Psoas muscle (tissue), 8 donors: ENCODE measurements at places on chromosomes 3 and 15.
A peak's percentile ranks its signal among the peaks of the same experiment; 100 is the strongest.

DNA sequence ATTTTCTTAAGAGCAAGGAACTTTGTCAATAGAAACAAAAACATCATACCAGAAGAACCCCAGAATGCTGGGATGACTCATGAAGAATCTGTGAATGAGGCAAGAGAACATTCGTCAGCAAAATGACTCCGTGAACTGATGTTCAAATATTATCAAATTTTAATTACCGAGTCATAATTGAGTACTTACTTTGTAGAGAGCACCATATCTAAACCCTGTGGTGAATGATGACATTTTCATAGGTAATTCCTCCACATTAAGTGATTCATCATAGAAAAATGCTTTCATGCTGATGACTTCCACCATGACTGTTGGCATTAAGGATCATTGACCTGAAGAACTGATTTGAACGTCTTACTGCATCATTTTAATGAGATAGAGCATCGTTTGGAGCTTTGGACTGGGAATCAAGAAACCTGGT, 56.3 kb downstream of the PPARG start:
- DNase-seq = no peak

GRCh38 chr3:107690522-107691138, 167.9 kb downstream of the BBX start:
- no peak for DNase-seq

GRCh38 chr3:4019501-4019900, 220.3 kb downstream of the LRRN1 start:
- no peak for DNase-seq

GRCh38 chr3:186955898-186956696, 25.8 kb downstream of the ST6GAL1 start:
- DNase-seq = no peak

GRCh38 chr3:116905794-116906193, 196.2 kb downstream of the TUSC7 start:
- no peak for DNase-seq

GRCh38 chr3:30996467-30996866, 102.0 kb upstream of the GADL1 start:
- no peak for DNase-seq

DNA sequence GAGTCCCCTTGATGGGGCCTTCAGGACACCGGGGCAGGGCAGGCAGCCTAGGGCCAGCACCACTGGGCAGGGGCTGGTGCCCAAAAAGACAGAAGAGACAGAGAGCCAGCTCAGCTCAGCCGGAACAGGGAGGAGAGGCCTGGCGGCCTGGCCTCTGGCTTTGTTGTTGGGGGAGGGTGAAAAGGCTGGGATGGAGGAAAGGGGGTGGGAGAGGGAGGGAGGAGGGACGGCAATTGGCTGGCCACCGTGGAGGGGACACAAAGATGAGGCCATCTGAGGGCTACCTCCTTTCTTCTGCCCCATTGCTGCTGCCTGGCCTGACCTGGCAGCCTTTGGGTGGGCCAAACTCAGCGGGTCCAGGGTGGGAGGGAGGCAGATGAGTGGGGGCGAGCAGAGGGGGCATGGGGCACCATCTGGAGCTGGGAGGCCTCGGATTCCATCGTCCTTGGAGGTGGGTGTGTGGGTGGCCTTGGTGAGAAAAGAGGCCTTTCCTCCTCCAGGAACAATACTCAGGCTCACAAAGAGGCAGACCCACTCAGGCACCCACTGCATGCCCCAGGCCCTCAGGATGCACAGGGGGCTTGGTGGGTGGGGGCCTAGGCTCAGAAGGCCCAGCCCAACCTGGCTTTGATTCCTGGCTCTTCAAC, 9.3 kb downstream of the EFCC1 start:
- no peak for DNase-seq

DNA sequence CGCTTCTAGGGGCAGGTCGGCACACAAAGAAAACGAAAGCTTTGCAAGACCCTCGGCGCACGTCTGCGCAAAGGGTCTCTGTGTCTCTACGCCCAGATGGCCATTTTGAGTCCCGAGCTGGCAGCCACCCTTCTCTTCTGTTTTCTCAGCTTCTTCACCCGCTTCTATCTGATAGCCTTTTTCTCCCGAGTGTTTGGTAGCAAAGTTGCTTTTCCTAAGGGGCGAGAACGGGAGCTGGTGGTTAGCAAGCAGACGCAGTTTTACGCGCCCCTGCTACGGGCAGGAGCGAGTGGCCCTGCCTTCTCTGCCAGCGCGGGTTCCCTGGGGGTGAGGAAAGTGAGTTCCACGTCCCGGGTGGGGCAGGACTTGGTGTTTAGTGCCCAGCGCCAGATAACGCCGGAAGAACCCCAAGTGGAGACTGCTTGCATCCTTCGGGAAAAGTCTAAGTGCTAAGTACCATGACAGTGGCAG, 2.9 kb upstream of the MKRN2 start:
- DNase-seq = peak; percentile 59

- DNase-seq = no peak
Measured at GRCh38 chr3:122100083-122100482, 44.9 kb downstream of the CD86 start.

GRCh38 chr3:120440001-120440703, 10.6 kb downstream of the FSTL1 start:
- no peak for DNase-seq

GRCh38 chr3:26245236-26245635, 377.3 kb upstream of the LRRC3B start:
- no peak for DNase-seq

- DNase-seq = no peak
Measured at GRCh38 chr3:11283139-11283475, 10.9 kb downstream of the ATG7 start.

GRCh38 chr15:68367226-68367625, 64.7 kb downstream of the ITGA11 start:
- DNase-seq = no peak

DNA sequence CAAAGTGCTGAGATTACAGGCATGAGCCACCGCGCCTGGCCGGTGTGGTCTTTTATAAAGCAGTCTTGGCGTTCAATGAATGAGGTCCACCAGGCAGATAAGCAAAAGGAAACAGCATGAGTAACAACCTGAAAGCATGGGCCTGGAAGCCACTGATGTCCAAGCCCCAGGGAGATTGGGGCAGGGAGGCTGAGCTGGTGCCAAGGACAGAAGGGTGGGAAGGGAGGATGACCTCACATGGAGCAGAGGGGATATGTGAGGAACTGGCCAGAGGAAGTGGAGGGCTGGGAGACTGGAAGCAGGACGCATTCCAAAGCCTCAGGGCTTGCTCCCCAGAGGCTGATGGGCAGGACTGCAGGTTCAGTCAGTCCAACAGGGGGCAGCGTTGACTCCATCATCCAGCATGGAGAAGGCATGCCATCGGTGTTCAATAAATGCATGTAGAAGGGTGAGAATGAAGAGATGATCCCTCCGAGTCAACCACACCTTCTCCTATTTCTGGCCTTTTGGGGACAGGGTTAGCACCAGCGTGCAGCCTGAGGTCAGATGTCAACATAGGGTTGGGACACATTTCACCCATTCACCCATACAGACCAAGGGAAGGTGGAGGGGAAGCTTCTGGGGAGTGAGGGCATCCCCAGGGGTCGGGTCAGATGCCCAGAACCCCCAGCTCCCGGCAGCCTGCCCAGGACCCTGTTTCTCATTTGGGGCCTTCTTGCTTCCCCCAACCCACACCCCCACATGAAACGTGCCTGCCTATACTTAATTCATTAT, 14.8 kb downstream of the MYL3 start:
- peak; percentile 47 for DNase-seq

GRCh38 chr15:38536201-38536676, 28.4 kb downstream of the RASGRP1 start:
- DNase-seq = peak; percentile 23

DNA sequence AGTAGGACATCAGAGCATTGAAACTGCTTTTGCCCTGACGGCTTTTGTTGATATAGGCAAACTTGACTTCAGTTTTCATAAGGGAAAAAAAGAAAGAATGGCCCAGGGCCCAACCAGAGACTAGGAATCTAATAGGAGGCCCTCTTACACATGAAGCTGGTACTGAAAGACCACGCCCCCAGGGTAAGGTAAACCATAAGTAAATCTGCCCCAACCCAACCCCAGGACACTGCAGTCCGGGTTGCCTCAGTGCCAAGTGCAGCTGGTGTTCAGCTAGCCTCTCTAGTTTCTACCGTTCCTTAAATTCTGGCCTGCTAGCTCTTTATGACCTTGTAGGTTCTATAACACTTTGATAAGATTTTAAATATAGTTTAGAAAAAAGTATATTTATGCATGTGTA, 136.7 kb downstream of the AQP9 start:
- no peak for DNase-seq

- DNase-seq = no peak
Measured at GRCh38 chr3:72769758-72770540, 78.3 kb downstream of the SHQ1 start.

DNA sequence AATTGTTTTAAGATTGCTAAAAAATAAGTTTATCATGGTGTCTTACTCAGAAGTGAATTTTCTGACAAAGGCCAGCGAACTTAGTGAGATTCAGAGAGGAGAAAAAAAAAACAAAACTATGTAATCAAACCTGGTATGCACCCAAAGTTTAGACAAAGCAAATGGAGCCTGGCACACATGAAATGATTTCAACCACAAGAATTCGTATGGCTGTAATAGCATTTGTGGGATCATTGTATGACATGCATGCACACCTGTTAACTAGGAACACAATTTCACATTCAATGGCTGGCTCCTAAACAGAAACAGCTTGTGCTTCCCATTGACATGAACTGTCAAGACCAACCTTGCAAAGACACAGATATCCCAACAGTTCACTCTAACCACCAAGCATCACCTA, 94.6 kb downstream of the ZIC4 start:
- no peak for DNase-seq

DNA sequence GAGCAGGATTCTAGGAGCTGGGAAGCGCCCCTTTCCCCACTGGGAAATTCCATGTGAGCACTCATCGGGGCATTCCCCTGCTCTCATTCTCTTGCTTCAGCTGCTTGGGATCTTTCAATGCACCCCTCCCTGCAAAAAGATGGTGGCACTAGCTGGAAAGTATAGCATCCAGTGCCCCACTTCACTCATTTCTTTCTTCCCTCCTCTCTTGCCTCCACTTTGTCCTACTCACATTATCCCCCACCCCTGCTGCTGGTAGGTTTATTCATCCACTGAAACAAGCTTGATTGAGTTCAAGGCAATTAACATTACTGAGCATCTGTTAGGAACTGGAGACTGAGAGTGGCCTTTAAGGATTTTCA, 84.8 kb upstream of the LIMD1 start:
- no peak for DNase-seq

DNA sequence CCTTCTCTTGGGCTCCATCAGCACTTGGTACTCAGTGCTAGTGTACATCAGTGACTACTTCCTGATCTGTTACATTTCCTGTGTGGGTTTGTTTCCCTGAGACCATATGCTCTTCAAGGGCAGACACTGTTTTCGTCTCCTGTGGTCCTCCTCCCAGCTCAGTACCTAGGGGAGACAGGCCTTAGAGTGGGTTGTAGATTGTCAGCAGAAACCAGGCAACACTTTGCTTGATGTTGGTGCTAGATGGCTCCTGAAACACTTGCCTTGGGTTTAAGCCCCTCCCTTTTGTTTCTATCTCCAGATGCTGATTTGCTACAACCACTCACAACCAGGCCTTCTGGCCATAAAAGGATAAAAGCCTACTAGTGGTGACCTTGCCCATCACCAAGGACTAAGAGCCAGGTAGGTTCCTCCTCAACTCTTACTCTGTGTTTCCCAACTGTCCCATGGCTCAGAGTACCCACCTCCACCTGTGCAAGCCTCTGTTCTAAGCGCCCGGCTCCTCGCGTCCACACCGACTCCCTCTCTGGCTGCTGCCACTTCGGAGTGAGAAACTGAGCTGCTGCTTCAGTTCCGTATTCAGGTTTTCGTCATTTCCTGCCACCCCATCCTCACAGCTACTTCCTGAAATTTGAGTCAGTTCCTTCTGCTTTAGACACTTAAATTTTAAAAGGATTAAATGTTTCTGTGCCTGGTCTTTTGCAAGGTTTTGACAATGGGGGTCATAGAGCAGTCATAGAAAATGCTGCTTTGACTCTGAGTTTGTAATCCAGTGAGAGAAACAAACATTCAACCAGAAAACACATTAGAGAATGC, at the start of gene HCLS1:
Gene HCLS1, minus strand, starts transcription at position 548 of the 816 bp plus-strand sequence. CDS start 2,556 bp downstream, outside the sequence.
- DNase-seq = peak; percentile 25

- DNase-seq = no peak
Measured at GRCh38 chr3:197222937-197223370, 75.5 kb downstream of the DLG1 start.

- no peak for DNase-seq
Measured at GRCh38 chr15:98420837-98421236, 227.5 kb upstream of the IGF1R start.

GRCh38 chr15:22240986-22241385, 160.7 kb downstream of the OR4M2 start:
- no peak for DNase-seq

DNA sequence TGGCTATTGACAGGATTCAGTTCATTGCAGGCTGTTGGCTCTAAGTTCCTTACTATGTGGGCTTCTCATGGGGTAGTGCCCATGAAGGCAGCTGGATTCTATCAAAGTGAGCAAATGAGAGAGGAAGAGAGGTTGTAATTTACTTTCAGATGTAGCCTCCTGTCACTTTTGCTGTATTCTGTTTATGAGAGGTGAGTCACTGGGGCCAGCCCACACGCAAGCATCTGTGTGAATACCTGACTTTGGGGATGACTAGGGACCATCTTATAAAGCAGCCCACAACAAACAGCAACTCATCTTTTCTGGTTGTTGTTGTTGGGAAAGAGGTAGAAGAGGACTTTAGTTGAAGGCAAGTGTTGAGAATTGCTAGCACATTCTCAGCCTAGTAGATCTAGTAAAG, 506.3 kb upstream of the GRM7 start:
- no peak for DNase-seq

- peak; percentile 31 for DNase-seq
Measured at GRCh38 chr15:40252438-40253166, 13.7 kb downstream of the PAK6 start.

DNA sequence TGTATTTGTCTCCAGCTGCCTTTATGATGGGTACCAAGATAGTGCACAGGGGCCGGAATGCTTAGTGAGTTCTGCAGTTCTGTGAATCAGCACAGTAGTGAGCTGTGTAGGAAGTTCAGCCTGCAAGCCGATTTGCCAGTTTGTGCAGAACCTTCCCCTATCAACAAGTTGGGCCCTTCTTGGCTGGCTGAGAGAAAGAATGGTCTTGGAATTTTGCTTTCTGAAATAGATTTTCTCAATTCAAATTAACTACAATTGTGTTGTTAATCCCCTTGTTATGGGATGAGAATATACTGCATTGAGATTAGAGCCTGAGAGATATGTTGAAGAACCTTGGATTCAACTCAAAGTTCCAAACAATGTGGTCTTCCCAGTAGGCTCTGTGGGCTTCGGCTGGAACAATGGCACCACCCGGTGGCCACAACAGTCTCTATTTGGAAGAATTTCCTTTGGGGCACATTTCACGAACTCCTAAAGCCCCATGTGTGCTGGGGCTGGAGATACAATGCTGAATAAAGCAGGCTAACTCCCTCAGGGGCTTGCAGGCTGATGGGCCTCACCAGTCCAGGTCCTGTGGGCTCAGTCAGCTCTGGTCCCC, 59.1 kb downstream of the TRIM42 start:
- peak; percentile 71 for DNase-seq

DNA sequence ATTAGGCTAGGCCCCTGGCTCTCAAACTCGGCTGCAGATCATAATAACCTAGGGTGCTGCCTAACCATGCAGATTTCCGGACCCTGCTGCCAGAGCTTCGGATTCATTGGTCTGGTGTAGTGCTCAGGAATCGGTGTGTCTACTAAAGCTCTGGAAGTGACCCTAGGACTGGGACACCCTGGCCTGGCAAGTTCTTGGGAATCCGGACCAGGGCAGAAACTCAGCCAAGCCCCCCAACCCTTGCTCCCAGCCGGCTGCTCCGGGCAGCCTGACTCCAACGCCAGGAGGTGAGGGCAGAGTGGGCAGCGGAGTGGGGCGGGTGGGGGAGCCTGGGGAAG, 23.0 kb downstream of the IGDCC3 start:
- no peak for DNase-seq

- DNase-seq = no peak
Measured at GRCh38 chr3:117893001-117893400, 1141.6 kb downstream of the IGSF11 start.
